ENCODE measurements at places on chromosomes 3 and 15. TPM values are rescaled to one million over a fixed set of nuclear protein-coding genes. Genes with fewer than 3 reads are reported as not detected.

Gene PARP6
- total RNA-seq, result 56.6 TPM

Gene MYO5C
- total RNA-seq, result 5.2 TPM

Gene CYP8B1
- not detected for total RNA-seq

Gene C3orf80
- total RNA-seq, result 1.6 TPM

Gene CCRL2
- 0.17 TPM for total RNA-seq
